Germinal center (tissue), 1 donor: ENCODE measurements at places on chromosomes 5 and 9.

DNA sequence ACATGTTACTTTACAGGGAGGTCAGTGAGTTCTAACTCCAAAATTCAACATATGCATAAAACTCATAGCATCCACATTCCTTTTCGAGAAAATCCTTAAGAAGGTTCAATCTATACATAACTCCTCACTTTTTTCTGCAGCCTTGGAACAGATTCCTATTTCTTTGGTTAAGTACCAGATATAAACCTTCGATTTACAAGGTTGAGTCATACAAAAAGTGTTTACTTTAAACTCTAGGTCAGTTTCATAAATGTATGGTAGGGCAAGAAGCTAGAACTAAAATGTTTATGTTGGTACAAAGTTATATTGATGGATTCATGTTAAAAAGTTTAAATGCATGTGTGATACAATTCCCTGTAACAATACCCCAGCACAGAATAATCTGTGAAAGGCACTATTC, 19.4 kb downstream of the CDKN2AIPNL start:
- no peak for DNase-seq

DNA sequence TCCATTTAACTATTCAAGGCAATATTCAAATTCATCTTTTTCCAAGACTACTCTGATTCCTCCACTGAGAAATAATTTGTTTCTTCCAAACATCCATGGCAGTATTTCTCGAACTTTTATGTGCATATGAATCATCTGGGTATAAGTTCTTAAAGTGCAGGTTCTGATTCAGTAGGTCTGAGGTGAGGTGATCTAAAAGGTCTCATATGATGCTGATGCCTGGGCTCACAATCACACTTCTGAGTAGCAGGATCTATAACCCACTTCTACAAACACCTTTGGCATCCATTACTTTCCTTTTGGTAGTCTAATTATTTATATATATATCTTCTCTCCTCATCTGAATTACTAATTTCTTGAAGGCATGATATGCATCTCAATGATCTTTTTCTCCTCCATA, 7.2 kb downstream of the ERP44 start:
- DNase-seq = no peak

- DNase-seq = no peak
Observed at GRCh38 chr5:15995341-15996052, 184.1 kb downstream of the MARCHF11 start.

DNA sequence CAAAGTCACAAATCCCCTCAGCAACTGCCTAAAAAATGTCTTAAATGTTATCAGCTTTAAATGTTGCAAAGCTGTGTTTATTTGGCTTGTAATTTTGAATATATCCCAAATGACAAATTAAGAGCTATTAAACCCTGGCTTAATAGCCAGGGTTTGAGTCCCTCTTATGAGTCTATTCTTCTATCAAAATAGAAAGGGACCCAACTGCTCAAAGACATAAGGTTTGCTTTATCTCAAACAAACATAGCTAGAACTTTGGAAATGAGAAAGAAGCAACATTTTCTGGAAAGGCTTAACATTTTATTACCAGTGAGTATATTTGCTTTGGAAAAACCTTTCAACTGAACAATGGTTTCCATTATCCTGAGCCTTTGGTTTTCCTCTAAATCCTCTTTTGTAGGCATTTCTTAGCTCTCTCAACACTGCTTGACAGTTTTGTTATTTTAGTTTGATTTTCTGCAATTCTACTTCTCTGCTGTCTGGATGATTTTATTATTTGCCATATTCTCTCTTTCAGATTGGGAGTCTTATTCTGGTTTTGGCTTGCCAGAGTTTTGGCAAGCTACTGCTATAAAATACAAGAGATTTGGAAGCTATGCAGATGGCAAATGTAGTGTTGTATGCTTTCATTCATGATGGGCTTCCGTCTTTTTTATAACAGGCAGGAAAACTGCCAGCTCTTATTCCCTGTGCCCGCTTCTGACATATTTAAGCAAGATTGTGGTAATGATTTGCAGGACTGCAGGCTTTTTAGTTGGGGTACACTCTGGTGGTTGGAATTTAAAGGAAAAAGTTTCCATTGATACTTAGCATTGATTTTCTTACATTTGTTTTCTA, 734.9 kb downstream of the DTWD2 start:
- DNase-seq = no peak

DNA sequence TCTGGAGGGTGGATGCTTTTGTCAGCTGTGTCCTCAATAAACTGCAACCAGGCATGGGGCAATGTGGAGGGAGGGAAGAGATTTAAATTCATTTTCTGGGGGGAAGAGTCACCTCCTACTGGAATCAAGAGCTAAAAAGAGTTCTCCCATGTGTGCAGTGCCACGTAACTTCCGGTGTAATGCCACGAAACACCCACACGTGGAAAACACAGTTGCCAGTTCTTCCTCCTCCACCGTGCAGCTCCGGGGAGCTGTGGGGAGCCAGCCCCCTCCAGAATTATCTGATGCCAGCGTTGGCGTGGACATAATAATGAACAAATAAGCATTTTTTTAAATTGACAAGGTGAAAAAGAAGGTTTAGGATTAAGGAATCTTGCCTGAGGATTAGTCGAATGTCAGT, 32.1 kb upstream of the MED10 start:
- no peak for DNase-seq

DNA sequence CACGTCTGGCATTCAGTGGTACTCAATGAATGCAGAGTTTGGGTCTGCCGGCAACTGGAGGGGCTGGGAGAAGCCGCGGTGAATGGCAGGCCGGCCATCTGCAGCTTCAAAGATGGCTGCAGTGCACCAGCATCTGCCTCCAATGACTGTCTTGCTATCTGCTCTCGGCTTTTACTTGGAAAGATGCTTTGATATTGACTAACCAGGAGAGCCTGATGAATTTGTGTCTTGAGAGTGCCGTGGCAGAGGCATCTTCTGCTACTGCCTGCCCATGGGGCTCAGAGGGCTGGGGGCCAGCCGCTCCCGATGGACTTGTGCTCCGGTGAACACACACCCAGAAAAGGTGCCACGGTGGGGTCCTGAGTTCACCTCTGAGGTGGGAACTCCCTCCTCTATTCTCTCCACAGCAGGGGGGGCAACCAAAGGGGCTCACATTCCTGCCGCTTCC, 164.5 kb downstream of the COL23A1 start:
- no peak for DNase-seq

- no peak for DNase-seq
Observed at GRCh38 chr9:14337615-14338014, 23.7 kb upstream of the NFIB start.

GRCh38 chr9:121743441-121744001, 92.1 kb downstream of the DAB2IP start:
- DNase-seq = no peak

DNA sequence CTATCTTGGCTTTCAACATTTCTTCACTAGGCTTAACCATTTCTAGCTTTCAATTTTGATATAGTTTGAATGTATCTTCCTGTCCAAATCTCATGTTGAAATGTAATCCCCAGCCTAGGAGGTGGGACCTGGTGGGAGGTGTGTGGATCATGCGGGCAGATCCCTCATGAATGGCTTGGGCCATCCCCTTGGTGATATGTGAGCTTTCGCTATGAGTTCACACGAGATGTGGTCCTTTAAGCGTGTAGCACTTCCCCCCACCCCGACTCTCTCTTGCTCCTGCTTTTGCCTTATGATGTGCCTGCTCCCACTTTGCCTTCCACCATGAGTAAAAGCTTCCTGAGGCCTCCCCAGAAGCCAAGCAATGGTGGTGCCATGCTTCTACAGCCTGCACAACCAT, 40.6 kb downstream of the PHAX start:
- DNase-seq = no peak

GRCh38 chr5:180169248-180170105, 39.5 kb downstream of the RASGEF1C start:
- no peak for DNase-seq

GRCh38 chr9:89872426-89872912, 267.7 kb downstream of the GADD45G start:
- DNase-seq = no peak

DNA sequence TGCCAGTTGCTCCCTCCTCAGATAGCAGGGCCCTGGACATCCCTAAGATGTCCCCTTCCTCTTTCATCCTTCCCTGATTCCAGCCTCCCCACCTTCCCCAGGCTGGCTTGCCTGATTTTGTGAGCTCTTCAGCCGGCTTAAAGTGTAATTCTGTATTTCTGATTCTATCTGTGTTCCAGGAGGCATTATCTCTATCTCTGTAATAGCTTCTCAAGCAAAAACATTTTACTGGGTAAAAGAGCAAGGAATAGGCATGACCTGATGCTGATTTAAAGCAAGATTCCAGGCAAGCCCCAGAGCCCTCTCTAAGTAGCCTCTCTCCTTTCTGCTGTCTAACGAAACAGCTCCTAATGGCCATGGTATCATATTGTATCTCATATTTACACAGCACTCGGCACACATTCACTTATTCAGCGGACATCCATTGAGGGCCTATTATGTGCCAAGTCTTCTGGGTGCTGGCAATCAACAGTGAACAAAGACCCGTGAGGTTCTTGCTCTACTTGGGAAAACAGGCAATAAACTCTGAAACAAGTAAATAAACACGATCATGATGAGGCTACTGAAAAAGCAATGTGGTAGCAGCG, 100.9 kb upstream of the MSX2 start:
- DNase-seq = no peak

- no peak for DNase-seq
Observed at GRCh38 chr5:170164921-170165320, 59.2 kb downstream of the FOXI1 start.

DNA sequence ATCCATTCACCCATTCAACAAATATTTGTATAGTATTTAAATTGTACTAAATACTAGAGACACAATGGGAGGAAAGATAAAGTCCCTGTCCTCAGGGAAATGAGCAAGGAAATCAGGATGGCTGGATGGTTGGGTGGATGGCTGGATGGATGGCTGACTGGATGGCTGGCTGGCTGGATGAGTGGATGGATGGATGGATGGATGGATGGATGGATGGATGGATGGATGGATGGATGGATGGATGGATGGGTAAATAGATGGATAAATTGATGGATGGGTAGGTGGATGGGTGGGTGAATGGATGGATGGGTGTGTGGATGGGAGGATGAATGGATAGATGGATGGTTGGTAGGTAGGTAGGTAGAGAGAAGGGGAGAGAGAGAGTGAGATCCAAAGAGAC, 41.5 kb upstream of the WWC1 start:
- no peak for DNase-seq

GRCh38 chr5:36875051-36875789, 1.3 kb upstream of the NIPBL start:
- peak; percentile 16 for DNase-seq

- DNase-seq = no peak
Observed at GRCh38 chr5:68325065-68325580, 109.6 kb downstream of the PIK3R1 start.

GRCh38 chr5:36875790-36876298, 725 bp upstream of the NIPBL start:
- DNase-seq = peak; percentile 77

GRCh38 chr5:55406292-55406691, 98.5 kb downstream of the MTREX start:
- DNase-seq = no peak

GRCh38 chr5:147303976-147304375, 69.2 kb downstream of the STK32A start:
- DNase-seq = no peak

GRCh38 chr5:137461391-137462264, 37.5 kb downstream of the SPOCK1 start:
- DNase-seq = no peak

GRCh38 chr9:126721564-126721981, 83.3 kb upstream of the ZBTB43 start:
- DNase-seq = no peak

- no peak for DNase-seq
Observed at GRCh38 chr5:180127682-180128670, 56.4 kb upstream of the RNF130 start.

- no peak for DNase-seq
Observed at GRCh38 chr5:5335700-5336264, 86.7 kb upstream of the ICE1 start.

DNA sequence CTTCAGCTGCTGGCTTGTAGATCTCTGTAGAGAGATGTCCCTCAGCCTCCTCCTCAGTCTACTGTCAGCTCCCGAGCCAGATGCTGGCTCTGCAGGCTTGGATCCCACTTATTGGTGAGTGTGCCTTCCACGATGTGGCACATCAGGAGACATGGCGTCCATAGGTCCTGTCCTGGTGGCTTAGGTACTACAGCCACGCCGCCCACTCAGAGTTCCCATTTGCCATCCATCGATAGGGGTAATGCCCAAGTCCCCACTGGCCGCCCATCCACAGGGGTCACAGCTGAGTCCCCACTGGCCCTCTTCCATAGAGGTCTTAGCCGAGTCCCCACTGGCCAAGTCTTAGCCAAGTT, 17.3 kb downstream of the EXOC3 start:
- DNase-seq = no peak

- no peak for DNase-seq
Observed at GRCh38 chr9:101448680-101449070, 13.1 kb upstream of the ALDOB start.

DNA sequence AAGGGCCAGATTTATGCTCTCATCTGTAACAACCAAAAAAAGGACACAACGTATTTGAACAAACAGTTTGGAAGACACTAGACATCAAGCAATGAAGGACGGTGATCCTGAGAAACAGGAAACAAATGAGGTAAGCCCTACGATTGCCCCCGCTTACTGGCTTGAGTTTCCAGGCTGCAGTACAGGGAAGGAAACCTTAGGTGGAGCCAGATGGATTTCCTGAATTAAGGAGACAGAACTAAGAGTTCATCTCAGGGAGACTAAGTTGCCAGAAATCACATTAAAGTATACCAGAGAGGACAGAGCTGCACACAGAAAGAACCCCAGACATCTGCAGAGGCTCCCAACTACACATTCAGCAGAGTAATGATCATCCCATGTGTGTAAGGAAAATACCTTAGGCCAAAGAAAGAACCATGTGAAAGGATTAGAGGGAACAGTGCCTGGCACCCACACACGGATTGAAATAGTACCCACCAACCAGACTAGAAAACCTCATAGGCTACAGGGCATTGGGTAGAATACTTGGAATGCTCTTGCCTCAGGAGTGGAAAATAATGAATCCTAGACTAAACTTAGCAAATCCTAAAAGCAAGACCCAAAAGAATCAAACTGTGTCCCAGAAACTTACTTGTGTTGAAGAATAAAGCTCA, 99.3 kb upstream of the NIPBL start:
- DNase-seq = no peak

- no peak for DNase-seq
Observed at GRCh38 chr9:113143432-113144227, 7.2 kb upstream of the SLC31A2 start.

GRCh38 chr5:39948341-39948740, 523.6 kb upstream of the DAB2 start:
- DNase-seq = no peak

DNA sequence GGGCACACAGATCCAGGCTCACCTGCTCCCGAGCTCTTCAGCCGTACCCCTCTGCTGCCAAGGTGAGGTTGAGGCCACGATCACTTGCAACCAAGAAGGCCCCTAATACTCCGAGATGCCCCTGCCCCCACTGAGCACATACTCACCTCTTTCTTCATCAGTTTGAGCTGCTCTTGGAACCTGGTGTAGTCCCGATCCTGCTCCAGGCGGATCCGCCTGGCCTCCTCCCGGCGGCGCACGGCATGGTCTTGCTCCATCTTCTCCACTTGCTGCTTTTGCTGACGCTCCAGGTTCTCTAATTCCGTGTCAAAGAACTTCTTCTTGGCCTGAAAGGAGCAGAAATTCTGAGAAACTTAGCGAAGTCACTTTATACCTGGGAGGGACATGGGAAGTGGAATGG, 75.7 kb upstream of the FBXW11 start:
- DNase-seq = no peak

- no peak for DNase-seq
Observed at GRCh38 chr9:107946364-107947141, 457.0 kb upstream of the KLF4 start.
